Activated naive CD4-positive, alpha-beta T cell treated with anti-CD3 and anti-CD28 coated beads, Interleukin-2, amount 10 ng/mL, durations not matched to agents 7 days and 5 days (primary cell): ENCODE measurements at places on chromosomes 13 and 19.

- no peak overlapping the region for H3K27ac ChIP-seq
- peaks cover 66% of the 10 kb centered on the region for H3K27me3 ChIP-seq
- DNase-seq, result no peak
Measured at GRCh38 chr19:709965-710571, 1.3 kb downstream of the PALM start.

DNA sequence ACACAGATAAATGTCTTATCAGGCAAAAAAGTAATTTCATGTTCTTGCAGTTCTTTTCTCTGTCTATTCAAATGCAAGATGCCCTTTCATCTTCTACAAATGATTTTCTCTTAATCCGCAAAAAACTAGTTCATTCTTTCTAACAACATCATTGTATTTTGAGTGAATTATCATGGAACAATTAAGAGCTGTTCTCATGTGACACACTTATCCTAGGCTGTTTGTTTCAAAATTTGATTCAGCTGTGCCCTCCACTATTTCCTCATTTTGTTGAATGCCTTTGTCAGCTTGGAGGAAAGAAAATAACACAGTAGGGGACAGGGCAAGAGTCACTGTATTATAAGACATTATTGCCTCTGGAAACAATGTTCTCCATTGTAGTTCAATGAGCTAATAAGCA lies 396.9 kb downstream of the KCTD12 start:
- no peaks in the 10 kb centered on the region for H3K27me3 ChIP-seq
- H3K36me3 ChIP-seq, result no peaks in the 10 kb centered on the region
- H3K4me3 ChIP-seq, result no peak overlapping the region
- H3K4me1 ChIP-seq, result no peaks in the 10 kb centered on the region
- DNase-seq, result no peak

GRCh38 chr13:46352805-46353204 lies 34.2 kb downstream of the RUBCNL start:
- no peaks in the 10 kb centered on the region for H3K27me3 ChIP-seq
- no peak for DNase-seq
- H3K27ac ChIP-seq, result no peak overlapping the region
- H3K4me1 ChIP-seq, result peaks cover 8% of the 10 kb centered on the region
- H3K36me3 ChIP-seq, result no peaks in the 10 kb centered on the region
- H3K4me3 ChIP-seq, result no peak overlapping the region

DNA sequence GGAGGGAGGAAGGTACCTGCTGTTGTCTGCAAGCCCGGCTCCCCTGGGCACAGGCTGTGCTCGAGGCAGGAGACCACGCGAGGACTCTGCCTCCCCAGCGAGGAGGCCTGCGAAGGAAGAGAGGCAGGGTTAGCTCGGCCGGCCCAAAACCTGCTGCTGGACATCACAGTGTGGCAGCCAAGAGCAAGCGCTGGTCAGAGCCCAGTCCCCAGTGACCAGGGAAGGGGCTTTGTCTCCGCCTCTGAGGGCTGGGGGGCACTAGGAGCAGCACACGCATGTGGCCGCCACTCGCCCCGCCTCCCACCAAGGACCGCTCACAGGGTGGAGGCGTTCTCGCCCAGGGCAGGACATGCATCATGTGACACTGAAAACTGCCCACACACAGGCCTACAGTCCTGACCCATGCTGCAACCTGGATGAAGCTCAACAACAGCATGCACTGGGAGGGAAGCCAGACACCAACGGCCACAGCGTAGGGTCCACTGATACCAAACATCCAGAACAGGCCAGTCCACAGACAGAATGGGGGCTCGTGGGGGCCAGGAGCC lies 8.5 kb downstream of the MIER2 start:
- no peak overlapping the region for H3K4me3 ChIP-seq
- H3K36me3 ChIP-seq, result peaks cover 36% of the 10 kb centered on the region
- no peak overlapping the region for H3K27ac ChIP-seq
- no peaks in the 10 kb centered on the region for H3K27me3 ChIP-seq

DNA sequence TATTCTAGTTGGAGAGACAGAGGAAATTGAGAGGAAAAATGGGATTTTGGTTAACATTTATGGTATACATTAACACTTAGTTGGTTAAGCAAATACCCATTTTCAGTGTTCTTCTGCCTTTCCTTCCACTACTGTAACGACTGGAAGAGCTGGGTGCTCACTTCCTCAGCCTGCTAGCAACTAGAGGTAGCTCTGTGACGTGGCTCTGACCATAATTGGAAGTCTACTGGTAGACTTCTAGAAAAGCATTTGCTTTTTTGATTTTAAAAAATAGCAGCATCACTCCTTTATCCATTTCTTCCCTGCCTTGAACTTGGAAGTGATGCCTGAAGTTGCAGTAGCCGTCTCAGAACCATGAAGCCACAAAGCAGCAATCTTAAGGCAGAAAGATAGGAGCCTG lies 15.9 kb downstream of the NHLRC3 start:
- H3K4me3 ChIP-seq, result no peak overlapping the region
- H3K36me3 ChIP-seq, result peaks cover 6% of the 10 kb centered on the region
- no peaks in the 10 kb centered on the region for H3K27me3 ChIP-seq
- no peak for DNase-seq
- no peaks in the 10 kb centered on the region for H3K4me1 ChIP-seq

GRCh38 chr13:23271331-23271730 lies 90.6 kb downstream of the SGCG start:
- peaks cover 3% of the 10 kb centered on the region for H3K27me3 ChIP-seq
- H3K4me3 ChIP-seq, result no peak overlapping the region
- DNase-seq, result no peak
- no peaks in the 10 kb centered on the region for H3K4me1 ChIP-seq
- H3K36me3 ChIP-seq, result no peaks in the 10 kb centered on the region

- peaks cover 8% of the 10 kb centered on the region for H3K36me3 ChIP-seq
- peak overlapping the region; percentile 70 for H3K4me3 ChIP-seq
- H3K27ac ChIP-seq, result peak overlapping the region; percentile 97
- peaks cover 3% of the 10 kb centered on the region for H3K27me3 ChIP-seq
Measured at GRCh38 chr19:45170146-45171106, 7.6 kb downstream of the TRAPPC6A start.

DNA sequence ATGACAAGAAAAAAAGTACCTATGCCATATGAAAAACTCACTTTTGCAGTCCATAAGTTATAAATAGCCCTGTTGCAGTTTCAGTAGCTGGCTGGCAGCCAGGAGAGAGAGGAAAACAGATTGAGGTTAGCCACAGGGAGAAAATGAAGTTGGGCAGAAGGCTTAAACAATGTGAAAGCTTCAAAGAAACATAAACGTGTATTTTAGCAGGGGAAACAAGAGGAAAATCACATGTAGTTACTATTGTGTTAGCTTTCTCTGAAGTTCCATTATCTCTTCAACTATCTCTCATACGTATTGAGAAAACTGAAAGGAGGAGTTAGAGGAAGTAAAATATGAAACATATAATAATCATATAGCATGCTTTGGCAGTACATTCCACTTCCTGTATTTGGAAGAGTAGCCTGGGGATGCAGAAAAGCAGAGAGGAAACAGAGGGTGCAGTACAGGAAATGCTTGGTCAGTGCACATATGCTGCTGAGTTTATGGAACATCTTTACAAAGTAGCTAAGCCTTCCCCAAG lies 1551.1 kb downstream of the EFNB2 start:
- no peaks in the 10 kb centered on the region for H3K27me3 ChIP-seq
- no peaks in the 10 kb centered on the region for H3K36me3 ChIP-seq
- peak overlapping the region; percentile 34 for H3K4me3 ChIP-seq
- peaks cover 18% of the 10 kb centered on the region for H3K4me1 ChIP-seq
- H3K27ac ChIP-seq, result peak overlapping the region; percentile 77

DNA sequence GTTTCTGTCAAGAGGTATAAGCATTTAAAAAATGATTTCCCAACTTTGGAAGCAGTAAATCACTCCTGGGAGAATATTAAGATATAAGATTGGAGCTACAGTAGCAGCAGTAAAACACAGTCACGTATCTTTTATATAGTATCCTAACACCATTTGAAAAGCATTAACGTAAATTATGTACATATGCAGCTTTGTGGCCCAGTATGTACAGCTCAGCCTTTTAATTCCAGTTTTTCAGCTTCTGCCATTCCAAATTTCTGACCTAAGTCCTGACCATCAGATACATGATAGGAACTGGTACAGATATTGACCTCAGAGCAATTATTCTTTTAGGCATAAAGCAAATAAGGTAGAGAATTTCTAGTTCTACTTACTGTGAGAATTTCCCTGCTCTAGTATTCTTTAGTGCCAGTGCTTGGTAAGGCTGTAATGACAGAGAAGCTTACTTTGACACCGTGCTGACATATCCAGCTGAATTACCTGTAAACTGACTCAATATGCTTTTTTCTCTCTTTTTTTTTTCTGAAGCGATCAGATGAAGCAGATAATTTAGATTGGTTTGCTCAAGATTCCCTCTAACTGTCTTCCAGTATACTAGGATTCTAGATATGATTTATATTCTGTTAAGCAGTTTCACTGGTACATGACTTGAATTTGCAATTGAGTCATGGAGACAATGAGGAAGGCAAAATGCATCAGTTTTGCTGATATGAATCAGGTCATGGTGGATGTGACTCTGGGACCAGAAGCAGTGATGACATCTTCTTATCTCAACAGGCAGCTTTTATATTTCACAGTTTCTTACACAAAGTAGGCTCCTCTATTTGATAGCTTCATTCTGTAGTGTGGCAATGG lies 703.6 kb downstream of the SLITRK6 start:
- no peaks in the 10 kb centered on the region for H3K4me1 ChIP-seq
- H3K27me3 ChIP-seq, result no peaks in the 10 kb centered on the region
- no peak overlapping the region for H3K4me3 ChIP-seq
- no peak overlapping the region for H3K27ac ChIP-seq
